Umbilical cord (tissue), 2 donors: ENCODE measurements at places on chromosomes 2 and 18. TPM values are rescaled to one million over a fixed set of nuclear protein-coding genes. Genes with fewer than 3 reads are reported as not detected.
A peak's percentile ranks its signal among the peaks of the same experiment; 100 is the strongest.

GRCh38 chr2:191262436-191262835, 17.2 kb downstream of the MYO1B start:
- DNase-seq, result no peak

DNA sequence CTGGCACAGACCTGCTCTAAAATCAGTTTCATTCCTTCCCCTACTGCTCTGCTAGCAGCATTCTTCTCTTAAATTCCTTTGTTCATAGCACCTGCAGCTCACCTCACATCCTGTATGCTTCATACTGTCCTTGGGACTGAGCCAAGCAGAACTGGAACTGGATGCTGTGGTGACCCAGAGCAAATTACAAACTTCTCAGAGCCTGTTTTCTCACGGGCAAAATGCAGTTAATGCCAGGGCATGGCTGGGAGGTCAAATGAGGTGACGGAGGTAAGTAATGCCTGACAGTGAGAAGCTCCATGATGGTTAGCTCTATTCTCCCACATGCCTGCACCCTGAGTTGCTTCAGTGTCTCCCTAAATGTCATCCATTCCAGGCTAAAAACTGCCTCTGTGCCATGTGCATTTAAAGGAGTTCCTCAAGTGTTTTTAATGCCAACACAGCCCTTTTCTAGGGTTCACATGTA, 29.7 kb downstream of the C2orf42 start:
- DNase-seq, result no peak

GRCh38 chr2:150824118-150824517, 336.7 kb upstream of the RND3 start:
- DNase-seq, result no peak

MDH1B gene
- total RNA-seq, result 6.3 TPM

DNA sequence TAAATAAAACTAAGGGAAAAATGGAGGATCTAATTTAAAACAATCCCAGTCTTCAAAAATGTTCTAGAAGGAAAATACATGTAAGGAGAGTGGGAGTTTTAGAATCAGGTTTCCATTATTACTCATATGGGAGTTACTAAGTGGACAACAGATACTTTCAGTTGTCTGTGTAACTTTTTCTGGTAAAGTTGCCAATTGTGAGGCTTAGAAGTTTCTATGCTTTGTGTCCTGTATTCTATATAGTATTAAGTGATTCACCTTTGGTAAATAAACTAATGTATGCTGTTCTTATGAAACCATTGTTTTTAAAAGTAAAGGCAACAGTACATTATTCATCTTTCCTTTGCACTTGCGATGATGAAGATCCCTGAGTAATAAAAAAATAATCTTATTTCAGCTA, 274.9 kb downstream of the NR4A2 start:
- no peak for DNase-seq

- peak; percentile 46 for DNase-seq
Measured at GRCh38 chr18:79819968-79820351, 22.2 kb downstream of the KCNG2 start.

DNA sequence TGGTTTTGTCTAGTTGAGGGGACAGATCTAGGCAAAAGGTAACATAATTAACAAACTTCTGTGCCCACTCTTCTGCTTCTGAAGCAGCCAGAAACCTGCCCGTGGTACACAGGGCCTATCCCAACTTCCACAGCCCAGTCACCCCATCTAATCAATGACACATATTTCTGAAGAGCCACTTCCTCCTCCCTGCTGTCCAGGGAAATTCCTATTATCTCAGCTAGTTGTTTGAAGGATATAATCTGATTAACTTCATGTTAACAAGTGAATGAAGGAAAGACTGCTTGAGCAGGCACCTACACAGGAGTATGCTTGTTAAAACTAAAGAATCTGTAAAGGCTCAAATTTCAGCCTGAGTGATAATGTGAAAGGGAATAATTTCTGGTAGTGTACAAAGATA, 61.4 kb downstream of the CCDC148 start:
- no peak for DNase-seq

GKN1 gene
- total RNA-seq, result not detected

DNA sequence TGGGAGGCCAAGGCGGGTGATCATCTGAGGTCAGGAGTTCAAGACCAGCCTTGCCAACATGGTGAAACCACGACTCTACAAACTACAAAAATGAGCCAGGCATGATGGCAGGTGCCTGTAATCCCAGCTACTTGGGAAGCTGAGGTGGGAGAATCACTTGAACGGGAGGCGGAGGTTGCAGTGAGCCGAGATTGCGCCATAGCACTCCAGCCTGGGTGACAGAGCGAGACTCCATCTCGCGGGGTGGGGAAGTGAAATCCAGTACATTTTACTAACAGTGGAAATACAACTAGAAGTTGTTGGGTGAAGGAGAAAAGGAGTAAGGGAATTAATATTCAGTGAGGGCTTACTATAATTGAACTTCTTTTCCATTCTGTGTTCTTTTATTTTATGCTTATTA, 13.2 kb upstream of the ENOSF1 start:
- DNase-seq, result no peak

- no peak for DNase-seq
Measured at GRCh38 chr2:58146707-58147106, 94.4 kb downstream of the FANCL start.

DNA sequence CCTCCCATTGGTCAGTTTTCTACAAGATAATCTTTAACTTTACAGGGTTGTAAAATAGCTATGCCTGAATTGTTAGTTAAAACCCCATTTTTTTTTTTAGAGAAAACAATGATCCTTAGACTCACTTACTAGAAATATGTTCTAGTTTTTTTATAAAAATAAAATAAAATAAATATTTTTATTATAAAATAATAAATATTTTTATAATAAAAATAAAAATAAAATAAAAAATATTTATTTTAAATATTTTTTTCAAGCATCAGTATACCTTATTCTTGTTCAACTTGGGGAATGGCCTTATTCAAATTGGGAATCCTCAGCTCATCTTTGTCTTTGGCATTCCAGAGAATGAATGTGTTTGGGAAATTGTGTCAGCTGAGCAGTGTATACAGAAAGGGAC, 20.8 kb upstream of the IL1RL1 start:
- no peak for DNase-seq

DNA sequence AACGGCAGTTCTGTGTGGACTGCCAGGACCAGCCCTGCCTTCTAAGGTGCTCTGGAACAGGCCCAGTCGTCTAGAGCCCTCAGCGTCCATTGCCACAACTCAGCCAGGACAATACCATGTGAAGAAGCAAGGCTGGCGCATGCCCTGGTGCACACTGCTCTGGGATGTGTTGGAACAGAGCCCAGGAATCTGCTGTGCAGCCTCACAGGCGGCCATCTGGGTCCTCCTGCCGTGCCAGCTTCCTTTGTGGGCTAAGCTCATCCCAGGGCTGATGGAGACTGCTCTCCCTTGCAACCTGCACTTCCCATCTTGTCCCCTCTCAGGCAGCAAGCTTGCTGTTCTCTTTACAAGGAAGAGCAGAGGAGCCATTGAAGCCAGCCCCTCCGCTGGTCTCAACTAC, 246.4 kb upstream of the PXDN start:
- no peak for DNase-seq

RAD51AP2 gene
- 11.6 TPM for total RNA-seq

DNA sequence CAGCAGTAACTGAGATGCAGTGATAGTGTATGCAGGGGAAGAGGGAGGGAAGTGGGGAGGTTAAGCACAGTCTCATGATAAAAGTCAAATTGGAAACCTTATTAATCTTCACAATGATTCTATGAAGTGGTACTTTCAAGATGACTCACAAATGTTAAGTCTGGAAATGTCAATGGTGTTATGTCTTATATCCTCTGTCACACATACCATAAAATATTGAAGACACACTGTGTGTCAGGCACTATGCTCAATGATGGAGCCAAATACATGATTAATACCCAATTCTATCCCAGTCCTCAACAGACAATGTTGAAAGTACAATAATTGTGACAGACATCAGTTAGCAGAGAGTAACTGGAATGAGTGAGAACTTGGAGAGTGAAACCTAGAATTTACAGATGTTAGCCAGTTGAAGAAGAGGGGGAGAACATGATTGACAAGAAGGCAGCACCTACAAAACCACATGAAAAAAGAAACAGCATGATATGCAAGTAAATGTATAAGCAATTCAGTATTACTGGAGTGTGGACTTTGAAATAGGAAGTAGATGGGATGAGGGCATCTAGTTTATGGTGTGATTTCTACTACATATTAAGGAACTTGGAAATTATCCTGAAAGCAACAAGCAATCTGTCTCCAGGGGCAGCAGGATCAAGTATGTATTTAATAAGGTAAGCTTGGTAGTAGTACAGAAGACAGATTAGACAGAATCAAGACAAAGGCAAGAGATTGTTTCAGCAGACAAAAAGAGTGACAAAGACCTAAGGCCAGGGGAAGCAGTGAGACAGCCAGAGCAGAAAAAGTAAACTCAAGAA, 107.6 kb downstream of the STRN start:
- no peak for DNase-seq
